Activated naive CD8-positive, alpha-beta T cell treated with anti-CD3 and anti-CD28 coated beads, Interleukin-2, amount 10 ng/mL, durations not matched to agents 7 days and 5 days (primary cell): ENCODE measurements at places on chromosomes 2 and 18. TPM values are rescaled to one million over a fixed set of nuclear protein-coding genes. Genes with fewer than 3 reads are reported as not detected.

The SH3RF3 gene
- 0.31 TPM for total RNA-seq

DNA sequence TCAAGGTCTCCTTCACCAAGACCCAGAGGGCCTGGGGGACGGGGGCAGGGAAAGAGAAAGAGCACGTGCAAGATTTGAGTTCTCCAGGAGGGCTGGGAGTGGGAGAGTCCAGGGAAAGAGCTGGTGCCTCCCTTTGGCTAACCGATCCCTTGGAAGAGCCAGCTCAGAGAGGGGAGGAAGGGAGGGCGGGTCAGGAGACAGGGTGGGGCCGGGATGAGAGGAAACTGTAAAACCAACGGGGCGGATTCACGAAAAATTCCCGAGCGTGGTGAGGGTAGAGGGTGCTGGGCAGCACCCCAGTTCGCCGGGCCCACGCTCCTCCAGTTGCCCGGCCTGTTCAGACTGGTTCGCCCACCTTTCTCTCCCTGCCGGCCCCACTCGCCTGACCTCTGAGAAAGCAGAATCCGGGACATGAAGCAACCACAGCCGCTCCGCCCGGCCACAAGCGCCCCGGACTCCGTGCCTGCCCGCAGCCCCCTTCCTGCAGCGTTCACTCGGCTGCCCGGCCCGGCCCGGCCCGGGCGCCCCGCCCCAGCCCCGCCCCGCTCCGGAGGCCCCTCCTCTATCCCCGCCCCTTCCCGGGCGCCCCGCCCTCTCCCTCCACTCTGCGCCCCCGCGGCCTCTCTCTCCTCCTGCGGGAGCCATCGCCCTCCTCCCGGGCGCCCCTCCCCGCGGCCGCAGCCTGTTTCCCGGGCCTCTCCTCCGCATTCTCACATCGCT lies 230.9 kb upstream of the SMAD2 start:
- peak; percentile 75 for DNase-seq
- no peaks in the 10 kb centered on the region for H3K36me3 ChIP-seq
- no peak overlapping the region for H3K27ac ChIP-seq
- H3K4me1 ChIP-seq = no peaks in the 10 kb centered on the region

The CIB4 gene
- total RNA-seq = not detected

The PSMA8 gene
- total RNA-seq = 1.4 TPM

The GLI2 gene
- 1.2 TPM for total RNA-seq

DNA sequence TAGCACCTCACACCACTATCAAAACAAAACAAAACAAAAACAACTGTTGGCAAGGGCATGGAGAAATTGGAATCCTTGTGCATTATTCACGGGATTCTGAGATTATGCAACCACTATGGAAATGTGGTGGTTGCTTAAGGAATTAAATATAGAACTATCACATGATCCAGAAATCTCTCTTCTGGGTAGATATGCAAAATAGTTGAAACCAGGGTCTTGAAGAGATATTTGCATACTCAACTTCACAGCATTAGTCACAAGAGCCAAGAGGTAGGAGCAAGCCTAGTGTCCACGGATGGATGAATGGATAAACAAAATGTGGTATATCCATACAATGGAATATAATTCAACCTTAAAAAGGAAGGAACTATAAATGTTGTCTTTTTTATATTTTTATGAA lies 7.0 kb downstream of the TMEM131 start:
- peaks cover 27% of the 10 kb centered on the region for H3K36me3 ChIP-seq
- H3K27ac ChIP-seq = no peak overlapping the region
- no peak overlapping the region for H3K4me3 ChIP-seq
- peaks cover 21% of the 10 kb centered on the region for H3K4me1 ChIP-seq

GRCh38 chr2:221822416-221822815 lies 250.3 kb upstream of the EPHA4 start:
- DNase-seq = no peak
- H3K4me3 ChIP-seq = no peak overlapping the region
- no peak overlapping the region for H3K27ac ChIP-seq
- H3K36me3 ChIP-seq = no peaks in the 10 kb centered on the region

The GALR1 gene
- total RNA-seq = not detected

DNA sequence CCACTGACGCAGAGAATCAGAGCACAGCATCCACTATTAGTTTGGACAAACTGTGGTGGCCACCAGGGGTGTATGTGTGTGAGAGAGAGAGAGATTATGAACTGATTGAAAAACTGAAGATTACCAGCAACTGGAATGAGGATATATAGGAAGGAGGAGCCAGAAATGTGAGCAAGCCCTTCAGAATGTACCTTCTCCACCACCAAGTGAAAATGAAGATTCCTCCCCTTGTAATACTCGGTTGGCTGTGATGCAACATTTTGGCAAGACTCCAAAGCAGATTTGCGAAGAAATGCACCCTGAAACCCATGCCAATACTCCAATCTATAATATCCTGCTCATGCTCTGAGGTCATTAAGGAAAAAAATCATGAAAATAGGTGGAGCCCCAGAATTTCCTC lies 121.2 kb upstream of the SLC35G4 start:
- H3K27ac ChIP-seq = no peak overlapping the region
- H3K27me3 ChIP-seq = no peaks in the 10 kb centered on the region
- DNase-seq = no peak
- no peaks in the 10 kb centered on the region for H3K36me3 ChIP-seq

DNA sequence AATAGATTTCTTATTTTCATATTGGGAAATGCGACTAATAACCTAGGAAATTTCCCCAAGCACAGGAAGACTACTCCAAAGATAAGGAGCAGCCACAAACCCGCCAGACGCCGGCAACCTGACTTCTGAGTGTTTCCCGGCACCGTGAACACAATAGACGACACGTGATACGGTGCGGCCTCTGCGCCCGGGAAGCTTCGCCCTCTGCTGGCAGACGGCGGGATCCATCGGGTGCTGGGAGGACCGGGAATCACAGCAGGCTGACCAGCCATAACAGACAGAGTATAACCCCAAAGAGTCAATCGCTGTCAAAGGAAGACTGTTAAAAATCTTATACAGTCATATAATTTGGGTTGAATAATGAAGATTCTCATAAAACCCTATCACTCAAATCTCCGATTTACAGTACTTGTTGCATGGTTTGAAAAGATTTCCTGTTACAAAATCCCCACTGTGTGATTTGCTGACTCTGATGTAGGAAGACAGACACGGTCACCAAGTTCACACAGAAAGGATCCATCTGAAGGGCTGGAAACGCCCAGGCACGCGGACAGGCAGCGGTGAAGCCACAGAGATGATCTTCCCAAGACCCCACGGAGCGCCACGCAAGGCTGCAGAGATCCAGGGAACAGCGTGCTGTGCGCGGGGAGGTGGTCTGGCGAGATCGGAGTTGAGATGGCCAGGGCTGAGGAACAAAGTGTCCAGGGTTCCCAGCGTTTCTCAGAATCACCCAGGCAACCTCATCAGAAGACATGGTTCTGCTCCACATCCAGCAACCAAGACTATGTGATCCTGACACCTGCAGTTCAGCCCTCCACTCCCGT lies 73.8 kb downstream of the EIPR1 start:
- DNase-seq = peak; percentile 75
- no peak overlapping the region for H3K4me3 ChIP-seq
- peaks cover 12% of the 10 kb centered on the region for H3K4me1 ChIP-seq
- H3K27ac ChIP-seq = no peak overlapping the region
- peaks cover 7% of the 10 kb centered on the region for H3K36me3 ChIP-seq

DNA sequence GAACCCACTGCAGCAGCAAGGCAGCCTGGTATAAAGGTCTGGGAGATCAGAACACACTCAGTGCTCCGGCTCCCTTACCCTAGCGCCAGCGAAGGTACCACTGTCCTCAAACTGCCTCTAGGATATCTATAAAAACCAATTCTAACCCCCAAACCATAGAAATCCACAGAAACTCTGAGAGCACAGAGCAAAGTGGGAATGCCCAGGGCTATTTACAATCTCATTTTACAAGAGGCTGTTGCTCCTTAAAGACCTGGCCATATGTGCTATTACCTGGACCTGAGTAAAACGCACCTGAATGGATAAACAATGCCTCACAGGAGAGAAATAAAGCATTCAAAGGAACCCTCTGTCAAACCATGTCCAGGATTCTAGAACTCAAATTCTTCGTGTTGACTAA lies 4.3 kb downstream of the STK39 start:
- peaks cover 27% of the 10 kb centered on the region for H3K4me1 ChIP-seq
- H3K4me3 ChIP-seq = no peak overlapping the region
- no peak for DNase-seq
- H3K27ac ChIP-seq = no peak overlapping the region
- H3K27me3 ChIP-seq = no peaks in the 10 kb centered on the region

DNA sequence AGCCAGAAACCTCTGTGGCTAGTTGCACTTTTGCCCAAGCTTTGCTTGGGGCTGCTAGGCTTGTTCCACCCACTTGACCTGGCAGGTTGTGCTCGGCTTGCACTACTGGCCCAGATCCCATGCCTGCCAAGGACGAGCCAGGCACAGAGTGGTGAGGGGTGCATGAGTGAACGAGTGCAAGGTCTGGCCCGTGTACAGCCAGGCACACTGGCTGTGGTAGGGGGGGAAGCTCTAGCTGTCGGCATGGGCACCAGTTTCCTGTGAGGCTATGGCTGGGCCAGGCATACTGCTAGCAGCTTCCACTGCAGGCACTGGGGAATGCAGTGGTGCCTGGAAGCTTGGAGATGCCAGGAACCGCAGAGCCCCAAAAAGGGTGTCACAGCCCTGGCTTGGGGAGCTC lies 210.4 kb downstream of the AKAIN1 start:
- no peak for DNase-seq
- H3K4me3 ChIP-seq = no peak overlapping the region
- no peaks in the 10 kb centered on the region for H3K27me3 ChIP-seq
- H3K36me3 ChIP-seq = no peaks in the 10 kb centered on the region

DNA sequence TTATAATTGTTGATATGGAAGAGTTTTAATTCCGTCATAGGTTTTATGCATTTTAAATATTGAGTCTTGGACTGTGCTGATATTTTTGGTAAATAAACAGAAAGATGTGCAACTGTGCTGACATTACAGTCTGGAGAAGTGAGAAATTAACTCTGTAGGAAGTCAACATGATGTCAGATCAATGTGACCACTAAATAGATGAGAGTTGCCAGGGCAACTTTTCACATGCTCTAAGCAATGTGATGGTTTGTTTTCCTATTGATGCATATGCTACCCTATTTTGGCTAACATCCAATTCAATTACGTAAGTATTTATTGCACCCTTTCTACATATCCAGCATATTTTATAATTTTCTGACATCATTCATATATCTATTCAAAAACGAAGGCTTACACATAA lies 1109.3 kb downstream of the TSN start:
- H3K4me1 ChIP-seq = no peaks in the 10 kb centered on the region
- DNase-seq = no peak
- H3K27me3 ChIP-seq = no peaks in the 10 kb centered on the region
- H3K27ac ChIP-seq = no peak overlapping the region
- H3K36me3 ChIP-seq = no peaks in the 10 kb centered on the region
- no peak overlapping the region for H3K4me3 ChIP-seq

The IRS1 gene
- 6.5 TPM for total RNA-seq

The ABCG8 gene
- not detected for total RNA-seq

GRCh38 chr2:158214431-158214830 lies 112.8 kb downstream of the UPP2 start:
- H3K4me3 ChIP-seq = no peak overlapping the region
- H3K27me3 ChIP-seq = peaks cover 4% of the 10 kb centered on the region
- no peak overlapping the region for H3K27ac ChIP-seq

DNA sequence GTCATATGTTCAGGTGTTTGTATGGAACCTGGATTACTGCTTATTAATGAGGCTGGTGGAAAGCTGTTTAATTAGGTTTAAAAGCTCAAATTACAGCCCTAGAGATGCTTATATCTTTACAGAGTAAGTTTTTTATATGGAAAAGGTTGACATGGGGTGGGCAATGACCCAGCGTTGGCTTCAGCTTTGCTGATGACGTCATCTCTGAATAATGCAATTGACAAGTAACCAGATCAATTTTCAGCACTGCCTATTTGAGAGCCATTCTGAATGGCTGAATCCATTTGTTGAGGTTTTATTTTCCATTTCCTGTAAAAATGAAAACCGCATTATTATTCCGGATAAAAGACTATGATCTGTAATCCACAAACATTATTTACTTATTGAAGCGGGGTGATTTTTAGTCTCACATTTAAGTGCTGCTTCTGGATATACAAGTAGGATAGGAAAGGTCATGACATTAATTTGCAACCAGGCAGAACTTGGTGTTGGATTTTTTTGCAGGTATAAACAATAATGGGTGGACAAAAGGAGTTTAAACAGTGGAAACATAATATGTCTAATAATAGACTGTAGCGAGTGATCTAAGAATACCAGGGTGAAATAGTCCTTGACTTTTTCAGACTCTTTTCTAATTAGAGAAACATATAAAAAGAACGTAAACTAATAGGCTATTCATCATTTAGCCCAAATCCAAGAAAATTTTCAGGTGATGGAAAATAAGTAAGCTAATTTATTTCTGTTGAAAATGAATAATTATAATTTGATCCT lies 2.7 kb downstream of the PPP1R1C start:
- H3K27me3 ChIP-seq = peaks cover 3% of the 10 kb centered on the region
- no peak overlapping the region for H3K4me3 ChIP-seq
- H3K36me3 ChIP-seq = no peaks in the 10 kb centered on the region
- H3K4me1 ChIP-seq = no peaks in the 10 kb centered on the region
- no peak for DNase-seq

The POTEC gene
- total RNA-seq = not detected

The SLC14A1 gene
- total RNA-seq = 3.5 TPM

The ATP6V1C2 gene
- total RNA-seq = not detected

- peaks cover 60% of the 10 kb centered on the region for H3K4me1 ChIP-seq
- DNase-seq = no peak
- H3K4me3 ChIP-seq = peak overlapping the region; percentile 60
These were observed 12.7 kb downstream of the ICOS start for GRCh38 chr2:203949228-203949627.

The NT5C1B gene
- not detected for total RNA-seq

The FOXD4L1 gene
- total RNA-seq = 0.47 TPM

- DNase-seq = no peak
- no peak overlapping the region for H3K4me3 ChIP-seq
- H3K27me3 ChIP-seq = no peaks in the 10 kb centered on the region
- no peaks in the 10 kb centered on the region for H3K36me3 ChIP-seq
These were observed 49.7 kb upstream of the AGAP1 start for GRCh38 chr2:235444101-235444597.

- H3K27ac ChIP-seq = no peak overlapping the region
- H3K4me1 ChIP-seq = no peaks in the 10 kb centered on the region
- H3K27me3 ChIP-seq = peaks cover 57% of the 10 kb centered on the region
- no peak overlapping the region for H3K4me3 ChIP-seq
These were observed 84.6 kb upstream of the CYP1B1 start for GRCh38 chr2:38160516-38160915.

DNA sequence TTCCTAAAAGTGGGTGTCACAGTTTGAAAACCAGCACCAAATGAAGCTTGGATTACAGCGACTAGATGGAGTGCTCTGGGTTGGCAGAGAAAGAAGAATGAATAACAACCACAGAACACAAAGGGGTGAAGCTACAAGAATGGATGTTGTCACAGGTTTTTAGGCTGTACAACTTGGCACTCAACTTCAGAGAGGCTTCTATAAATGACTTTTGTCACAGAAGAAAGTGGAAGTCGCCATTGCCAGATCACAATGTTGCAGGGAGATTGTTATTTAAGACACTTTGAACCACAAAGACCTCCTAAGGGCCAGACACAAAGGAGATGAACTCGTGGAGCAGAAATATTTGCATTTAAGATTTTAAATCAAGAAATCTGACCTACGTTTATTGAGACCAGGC lies 354.2 kb downstream of the CDH7 start:
- H3K27ac ChIP-seq = no peak overlapping the region
- no peaks in the 10 kb centered on the region for H3K4me1 ChIP-seq
- H3K36me3 ChIP-seq = no peaks in the 10 kb centered on the region
- no peaks in the 10 kb centered on the region for H3K27me3 ChIP-seq
- no peak for DNase-seq
- no peak overlapping the region for H3K4me3 ChIP-seq

GRCh38 chr2:70647873-70648481 lies 94.4 kb upstream of the TGFA start:
- peaks cover 2% of the 10 kb centered on the region for H3K4me1 ChIP-seq
- peak; percentile 76 for DNase-seq
- H3K4me3 ChIP-seq = no peak overlapping the region
